ENCODE measurements at places on chromosomes 16 and 17.

GRCh38 chr17:2724784-2725164 is 13.2 kb upstream of the CLUH start:
- no peak for DNase-seq

DNA sequence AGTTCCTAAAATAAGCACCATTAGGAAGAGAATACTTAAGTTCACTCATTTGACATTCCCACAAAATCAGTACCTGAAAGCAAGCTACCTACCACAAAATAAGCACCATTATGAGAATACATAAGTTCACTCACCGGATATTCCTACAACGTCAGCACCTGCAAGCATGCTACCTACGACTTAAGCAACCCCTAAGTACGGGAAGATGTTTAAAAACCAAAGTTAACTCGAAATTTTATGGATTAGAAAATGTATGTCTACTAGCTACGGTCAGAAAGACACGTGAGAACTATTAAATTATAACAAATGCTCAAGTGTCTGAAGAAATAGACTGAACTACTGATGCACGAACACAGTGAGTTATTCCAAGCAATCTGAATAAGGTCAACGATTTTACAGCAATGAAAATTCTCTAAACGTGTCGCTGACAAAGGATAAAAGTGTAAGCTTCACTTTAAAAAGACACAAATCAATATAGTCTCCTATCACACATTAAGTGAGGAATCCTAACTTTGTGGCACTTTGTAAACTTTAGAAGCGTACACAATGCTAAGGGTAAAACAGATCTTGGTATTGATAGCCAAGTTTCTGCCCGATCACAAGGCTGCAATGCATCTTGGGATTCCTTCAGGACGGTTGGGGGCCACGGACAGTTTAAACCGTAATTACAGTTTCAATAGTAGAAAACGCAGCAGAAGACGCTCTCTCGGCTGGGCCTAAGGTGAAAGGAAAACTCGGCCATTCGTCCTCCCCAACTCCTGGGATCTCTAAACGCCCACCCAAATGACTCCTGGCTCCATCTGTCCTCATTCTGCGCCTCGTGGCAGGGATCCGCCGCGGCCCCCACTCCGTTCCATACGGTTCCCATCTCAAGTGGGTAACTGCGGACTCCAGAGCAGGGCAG is 1.3 kb downstream of the GSPT1 start:
- no peak for DNase-seq

GRCh38 chr17:73470316-73470826 is 158.6 kb upstream of the CDC42EP4 start:
- DNase-seq, result no peak

GRCh38 chr17:44976206-44976605 is 8.1 kb upstream of the C1QL1 start:
- DNase-seq, result no peak

GRCh38 chr17:50265690-50266315 is 8.5 kb upstream of the TMEM92 start:
- no peak for DNase-seq

GRCh38 chr17:2883544-2884213 is 87.4 kb downstream of the RAP1GAP2 start:
- DNase-seq, result peak; percentile 37

GRCh38 chr16:81066681-81067080 is 10.4 kb downstream of the C16orf46 start:
- DNase-seq, result no peak

GRCh38 chr16:7504844-7505243 is 172.2 kb downstream of the RBFOX1 start:
- no peak for DNase-seq

DNA sequence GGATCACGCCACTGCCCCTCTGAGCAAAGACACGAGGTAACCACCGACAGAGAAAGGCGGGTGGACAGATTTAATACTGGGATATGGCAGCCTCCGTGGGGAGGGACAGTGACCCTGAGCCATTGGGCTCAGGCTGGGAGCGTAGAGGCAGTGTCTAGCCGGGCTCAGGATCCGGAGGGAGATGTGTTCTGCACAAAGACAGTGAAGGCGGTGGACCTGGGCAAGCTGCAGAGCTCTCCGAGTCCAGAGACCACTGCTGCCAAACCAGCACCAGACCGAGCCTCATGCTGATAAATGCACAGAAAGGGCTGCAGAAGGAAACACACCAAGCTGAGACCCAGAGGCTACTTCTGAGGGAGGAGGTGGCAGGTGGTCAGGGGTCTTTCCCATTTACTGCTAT is 26.5 kb upstream of the MTSS2 start:
- DNase-seq, result no peak

GRCh38 chr16:3242709-3243108 is 7.8 kb upstream of the ZNF200 start:
- no peak for DNase-seq

- DNase-seq, result no peak
Measured at GRCh38 chr16:23871924-23872323, 36.1 kb downstream of the PRKCB start.

DNA sequence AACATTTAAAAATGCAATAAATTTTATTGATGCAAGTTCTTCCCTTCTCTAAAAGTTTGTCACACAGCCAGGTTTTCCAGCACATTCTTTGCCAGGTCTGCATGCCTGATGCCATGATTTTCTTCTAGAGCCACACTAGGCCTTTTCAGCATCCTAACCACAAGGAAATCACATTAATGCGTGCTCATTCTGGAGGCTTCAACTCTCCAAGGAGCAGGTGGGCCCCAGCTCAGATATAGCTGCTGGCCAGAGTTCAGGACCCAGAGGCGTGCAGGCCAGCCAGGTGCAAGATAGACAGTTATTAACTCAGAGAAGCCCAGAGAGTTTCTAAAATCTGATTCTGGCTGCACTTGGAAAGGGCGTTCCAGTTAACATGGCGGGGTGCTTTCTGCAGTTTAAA is 124.5 kb upstream of the MAF start:
- no peak for DNase-seq

DNA sequence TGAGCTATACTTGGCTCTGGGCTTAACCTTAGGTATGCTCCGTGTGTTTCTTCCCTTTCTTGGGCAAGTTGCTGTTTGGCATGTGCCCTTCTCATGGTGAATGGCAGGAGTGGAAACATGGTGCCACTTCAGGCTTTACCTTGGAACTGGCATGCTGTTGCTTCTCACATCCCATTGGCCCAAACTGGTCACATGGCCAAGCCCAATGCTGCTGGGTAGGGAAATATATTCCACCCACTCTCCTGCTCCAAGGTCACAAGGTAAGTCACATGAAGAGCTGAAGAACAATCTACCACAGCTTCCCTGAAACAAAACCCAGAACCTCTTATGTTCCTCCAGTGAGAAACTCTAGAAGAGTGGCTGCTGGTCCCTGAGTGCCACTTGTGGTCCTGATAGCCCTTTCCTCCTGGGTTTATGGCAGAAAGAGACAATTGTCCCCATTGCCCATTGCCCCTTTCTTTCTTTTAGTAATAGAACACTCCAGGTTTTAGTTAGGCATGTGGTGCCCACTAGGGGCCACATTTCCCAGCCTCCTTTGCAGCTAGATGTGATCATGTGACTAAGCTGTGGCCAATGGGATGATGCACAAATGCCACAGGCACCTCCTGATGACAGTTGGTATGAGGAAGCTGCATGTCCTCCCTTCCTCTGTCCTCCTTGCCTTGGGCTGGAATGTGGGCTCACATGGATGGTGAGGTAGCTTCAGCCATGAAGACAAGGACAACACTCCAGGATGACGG is 50.3 kb downstream of the MEOX1 start:
- no peak for DNase-seq

- DNase-seq, result no peak
Measured at GRCh38 chr17:41486809-41487530, 2.7 kb downstream of the KRT36 start.

DNA sequence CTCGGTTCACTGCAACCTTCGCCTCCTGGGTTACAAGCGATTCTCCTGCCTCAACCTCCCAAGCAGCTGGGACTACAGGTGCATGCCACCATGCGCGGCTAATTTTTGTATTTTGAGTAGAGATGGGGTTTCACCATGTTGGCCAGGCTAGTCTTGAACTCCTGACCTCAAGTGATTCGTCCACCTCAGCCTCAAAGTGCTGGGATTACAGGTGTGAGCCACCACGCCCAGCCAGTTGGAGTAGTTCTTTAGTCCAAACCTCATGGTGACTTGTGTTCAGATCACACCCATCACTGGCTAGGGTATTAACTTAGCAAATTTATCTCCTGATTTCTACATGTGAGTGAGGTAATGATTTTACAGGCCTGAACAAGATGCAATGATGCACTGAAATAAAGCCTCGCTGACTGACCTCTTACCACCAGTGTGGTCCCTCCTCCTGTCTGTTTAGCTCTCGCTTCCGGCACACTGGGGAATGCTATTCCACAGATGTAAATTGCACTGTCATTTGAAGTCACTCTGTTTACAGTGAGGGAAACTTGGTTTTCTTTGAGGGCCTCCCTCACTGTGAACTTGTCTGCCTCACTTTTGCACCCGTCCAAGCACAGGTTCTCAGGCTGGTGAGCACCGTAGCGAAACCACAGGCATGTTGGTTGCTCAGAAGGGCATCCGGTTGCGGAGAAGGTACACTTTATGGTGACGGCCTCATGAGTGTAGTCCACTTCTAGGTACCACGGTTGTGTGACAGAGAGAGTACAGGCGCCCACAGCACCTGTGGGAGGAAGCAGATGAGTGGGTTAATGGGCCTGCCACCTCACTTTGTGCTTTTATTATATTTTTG is 5.5 kb downstream of the IGSF6 start:
- DNase-seq, result no peak

GRCh38 chr17:76972046-76972641 is 103.9 kb downstream of the MGAT5B start:
- DNase-seq, result no peak

- no peak for DNase-seq
Measured at GRCh38 chr17:14057591-14057990, 11.7 kb upstream of the COX10 start.

GRCh38 chr17:39794249-39794970 is 56.7 kb downstream of the GRB7 start:
- no peak for DNase-seq

DNA sequence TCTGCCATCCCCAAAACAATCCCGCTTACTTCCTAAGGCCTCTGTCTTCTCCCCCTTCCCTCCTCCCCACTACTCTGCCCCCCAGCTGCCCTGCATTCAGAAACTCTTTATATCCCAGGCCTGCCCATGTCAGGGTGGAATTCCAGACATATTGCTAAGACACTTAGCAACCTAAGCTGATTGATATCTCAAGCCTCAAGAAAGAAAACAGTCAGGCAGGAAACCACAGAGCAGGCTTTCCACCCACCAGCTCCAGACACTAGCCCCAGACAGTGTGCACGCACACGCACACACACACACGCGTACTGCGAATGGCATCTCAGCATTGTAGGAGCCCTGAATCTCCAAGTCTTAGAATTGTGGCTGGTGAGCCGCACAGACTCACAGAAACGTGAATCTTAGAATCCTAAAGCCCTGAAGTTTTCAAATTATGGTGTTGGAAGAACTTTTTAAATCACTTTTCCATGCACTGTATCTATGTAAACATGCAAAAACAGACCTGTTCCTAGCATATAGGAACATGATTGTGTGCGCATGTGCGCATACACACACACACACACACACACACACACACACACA is 8.8 kb upstream of the LPCAT2 start:
- DNase-seq, result no peak

GRCh38 chr16:27465483-27465879 is 63.5 kb downstream of the IL21R start:
- DNase-seq, result no peak

DNA sequence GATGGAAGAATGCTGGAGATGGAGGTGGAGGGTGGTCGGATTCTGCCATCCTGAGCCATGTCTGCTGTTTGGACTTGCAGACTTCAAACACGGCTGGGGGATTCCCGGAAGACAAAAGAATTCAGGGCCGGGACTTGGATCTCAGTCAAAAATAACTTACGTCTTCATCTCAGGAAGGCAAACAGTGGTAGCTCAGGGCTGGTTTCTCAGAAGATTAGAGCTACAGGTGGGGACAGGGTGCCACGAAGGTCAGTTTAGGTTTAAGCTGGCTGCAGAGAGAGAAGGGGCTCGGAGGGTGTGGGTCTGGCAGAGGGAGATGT is 4.3 kb upstream of the RHBDL3 start:
- DNase-seq, result no peak

DNA sequence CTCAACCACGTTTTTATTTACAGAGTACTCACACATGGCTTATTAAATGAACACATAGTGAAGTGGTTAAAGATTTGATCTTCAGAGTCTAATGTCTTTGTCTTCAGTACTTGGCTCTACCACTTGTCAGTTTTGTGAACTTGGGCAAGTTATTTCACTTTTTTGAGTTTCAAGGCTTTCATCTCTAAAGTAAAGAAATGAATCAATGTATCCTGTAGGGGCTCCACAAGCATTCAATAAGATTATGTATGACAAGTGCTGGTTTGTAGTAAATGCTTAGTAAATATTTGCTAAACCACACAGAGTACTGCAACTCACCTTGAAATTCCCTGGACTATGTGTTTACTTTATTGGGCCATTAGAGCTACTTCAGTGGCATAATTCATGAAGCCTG is 446.0 kb upstream of the GOT2 start:
- DNase-seq, result no peak

- DNase-seq, result no peak
Measured at GRCh38 chr17:57645950-57646665, 99.0 kb downstream of the CCDC182 start.

DNA sequence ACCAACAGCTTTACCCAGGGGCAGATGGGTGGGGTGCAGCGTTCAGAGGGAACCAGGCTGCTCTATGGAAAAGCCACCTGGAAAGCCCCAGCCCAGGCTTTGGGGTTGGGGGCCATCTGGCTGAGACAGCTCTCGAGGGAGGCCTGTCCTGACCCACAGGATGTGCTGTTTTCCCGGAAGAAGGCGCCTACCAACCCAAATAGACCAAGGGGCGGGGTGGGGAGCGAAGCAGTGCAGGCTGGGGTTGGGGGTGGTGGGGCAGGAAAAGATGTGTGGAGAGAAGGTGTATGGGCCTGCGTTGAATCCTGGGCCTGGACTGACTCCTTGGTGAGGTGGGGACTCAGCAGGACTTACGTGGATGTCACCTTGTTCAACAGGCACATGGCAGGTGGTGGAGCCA is 87.9 kb downstream of the N4BP1 start:
- no peak for DNase-seq

GRCh38 chr16:87636050-87636684 is 33.9 kb downstream of the JPH3 start:
- DNase-seq, result peak; percentile 32

- DNase-seq, result no peak
Measured at GRCh38 chr16:19718624-19718965, 524 bp downstream of the IQCK start.

- no peak for DNase-seq
Measured at GRCh38 chr17:50533185-50533584, 650 bp downstream of the EPN3 start.

- no peak for DNase-seq
Measured at GRCh38 chr16:64865069-64865696, 256.7 kb downstream of the CDH11 start.

DNA sequence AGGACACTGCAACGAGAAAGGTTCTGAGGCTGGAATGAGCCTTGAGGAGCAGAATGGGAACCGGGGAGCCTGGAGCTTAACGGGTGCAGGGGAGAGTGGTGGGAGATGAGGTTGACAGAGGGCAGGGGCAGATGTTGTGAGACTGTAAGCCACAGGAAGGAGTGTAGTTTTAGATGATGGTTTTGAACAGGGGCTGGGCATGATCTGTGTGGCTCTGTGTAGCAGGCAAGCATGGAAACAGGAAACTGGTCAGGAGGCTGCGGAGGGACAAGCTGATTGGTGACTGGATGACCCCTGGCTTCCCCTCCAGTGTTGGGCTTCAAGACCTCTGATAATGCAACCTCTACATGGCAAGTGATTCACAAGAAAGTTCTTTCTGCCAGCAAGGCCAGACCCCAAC is 1.4 kb upstream of the CNGB1 start:
- DNase-seq, result no peak

GRCh38 chr16:25297151-25297787 is 39.6 kb upstream of the ZKSCAN2 start:
- DNase-seq, result no peak
